Stimulated activated CD8-positive, alpha-beta memory T cell treated with anti-CD3 and anti-CD28 coated beads, Interleukin-4, amount 100 ng/mL, for 1 hour (primary cell): ENCODE measurements at places on chromosomes 12 and 14.

DNA sequence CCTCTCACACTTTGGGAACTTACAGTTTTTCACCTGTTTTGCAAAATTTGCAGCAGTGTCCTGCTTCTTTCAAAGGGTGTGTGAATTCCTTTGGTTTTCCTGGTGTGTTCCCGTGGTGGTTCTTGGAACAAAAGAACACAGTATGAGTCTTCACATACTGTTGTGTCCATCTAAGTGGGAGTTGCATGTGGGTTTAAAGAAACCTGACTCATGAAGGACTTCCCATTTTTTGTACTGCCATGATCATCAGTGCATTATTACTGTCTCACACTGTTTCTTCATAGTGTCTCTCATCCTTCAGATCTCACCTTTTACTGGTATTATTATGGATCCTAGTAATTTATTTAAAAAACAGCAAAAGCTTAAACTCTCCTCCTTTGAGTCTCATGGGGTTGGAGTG lies 3.8 kb upstream of the GZMH start:
- no peak for DNase-seq

DNA sequence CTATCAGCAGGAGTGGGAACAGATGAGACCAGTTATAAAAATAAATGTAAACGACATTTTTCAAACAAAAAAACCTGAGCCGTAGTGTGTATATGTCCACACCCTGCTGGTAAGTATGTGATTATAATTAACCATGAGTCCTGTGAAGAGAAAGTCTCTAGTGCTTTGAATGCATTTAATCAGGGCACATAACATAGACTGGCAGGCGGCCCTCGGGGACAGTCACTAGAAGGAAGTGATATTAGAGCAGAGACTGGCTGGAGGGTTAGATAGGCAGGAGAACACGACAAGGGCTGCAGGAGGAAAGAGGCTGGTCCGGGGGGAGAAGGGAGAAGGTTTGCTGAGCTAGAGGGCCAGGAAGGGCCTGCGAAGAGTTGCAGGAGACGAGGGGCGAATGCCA lies 23.8 kb upstream of the ELK3 start:
- DNase-seq: no peak

DNA sequence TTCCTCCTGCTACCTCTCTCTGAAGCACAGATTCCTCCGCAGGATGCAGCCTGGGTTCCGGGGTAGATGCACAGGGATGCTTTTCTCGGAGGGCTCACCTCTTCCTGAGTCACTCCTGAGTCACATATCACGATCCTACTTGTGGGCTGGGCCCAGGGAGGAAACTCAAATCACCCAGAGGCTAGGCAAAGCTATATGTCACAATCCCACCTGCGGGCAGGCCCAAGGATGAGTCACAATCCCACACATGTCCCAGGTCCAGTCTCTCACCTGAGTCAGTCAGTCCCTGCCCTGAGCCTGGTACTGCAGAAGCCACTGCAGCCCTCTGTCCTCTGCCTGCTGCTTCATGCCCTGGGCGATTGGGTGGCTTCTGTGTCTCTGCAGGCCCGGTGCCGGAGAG lies 149.0 kb upstream of the GSC start:
- no peak for DNase-seq

DNA sequence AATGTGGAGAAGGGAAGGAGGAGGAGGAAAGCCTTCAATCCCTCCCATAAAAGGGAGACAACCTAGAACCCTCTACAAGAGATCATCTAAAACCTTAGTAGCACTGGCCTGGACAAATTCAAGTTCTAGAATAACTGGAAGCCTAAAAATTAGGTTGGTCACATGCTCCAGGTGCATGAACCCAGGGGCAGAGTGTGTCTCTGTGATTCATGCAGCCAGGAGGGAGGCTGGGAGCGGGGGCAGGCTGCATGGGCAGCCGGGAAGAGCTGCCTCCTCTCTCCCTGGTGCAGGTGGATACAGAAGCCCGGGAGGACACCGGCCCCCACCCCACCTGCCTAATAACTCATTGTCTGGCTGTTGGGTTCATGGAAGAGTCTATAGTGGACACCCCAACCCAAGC lies 38.6 kb downstream of the CCDC85C start:
- no peak for DNase-seq

DNA sequence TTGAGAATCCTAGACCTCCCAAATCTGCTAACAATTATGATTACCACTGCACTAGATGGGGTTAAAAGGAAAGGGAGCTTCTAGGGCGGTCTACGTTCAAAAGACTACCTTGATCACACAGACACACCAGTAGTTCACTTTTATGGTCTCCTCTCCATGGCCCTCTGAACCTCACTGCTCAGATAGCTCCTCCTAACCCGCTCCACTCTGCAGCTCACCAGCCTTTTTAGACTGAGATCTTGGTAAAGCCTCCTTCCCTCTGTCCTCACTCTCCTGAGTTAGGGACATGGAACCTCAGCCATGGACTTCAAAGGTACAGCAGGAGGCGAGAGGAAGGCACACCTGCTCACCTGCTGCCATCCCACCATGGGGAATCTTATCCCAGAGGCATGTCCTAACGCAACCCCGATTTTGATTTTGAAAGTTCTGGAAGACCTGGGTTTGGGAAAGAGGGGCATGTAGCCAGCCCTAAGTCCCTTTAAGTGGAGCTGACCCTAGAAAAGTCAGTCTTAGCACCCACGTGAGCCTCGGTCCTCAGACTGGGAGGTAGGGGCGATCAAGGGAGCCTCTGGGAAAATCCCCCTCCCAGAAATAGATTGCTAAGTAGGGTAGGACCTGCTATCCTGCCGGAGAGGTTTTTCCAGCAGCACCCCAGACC lies 1.3 kb downstream of the ZNF219 start:
- DNase-seq: no peak

DNA sequence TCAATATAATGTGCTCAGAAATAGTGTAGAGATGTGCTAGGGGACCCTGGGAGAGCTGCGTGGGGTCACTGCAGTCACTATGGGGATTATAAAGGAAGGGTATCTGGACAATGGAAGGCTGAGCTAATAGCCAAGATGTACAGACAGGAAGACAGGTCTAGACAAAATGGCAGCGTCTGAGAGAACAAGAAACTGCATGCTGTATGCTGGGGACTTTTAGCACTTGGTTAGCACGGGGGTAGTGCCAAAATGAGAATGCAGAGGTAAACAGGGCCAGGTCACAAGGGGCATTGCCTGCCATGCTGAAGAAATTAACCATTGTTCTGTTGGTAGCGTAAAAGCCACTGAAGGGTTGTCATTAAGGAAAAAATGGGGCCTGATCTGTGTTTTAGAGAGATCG lies 308.2 kb downstream of the EMP1 start:
- no peak for DNase-seq

DNA sequence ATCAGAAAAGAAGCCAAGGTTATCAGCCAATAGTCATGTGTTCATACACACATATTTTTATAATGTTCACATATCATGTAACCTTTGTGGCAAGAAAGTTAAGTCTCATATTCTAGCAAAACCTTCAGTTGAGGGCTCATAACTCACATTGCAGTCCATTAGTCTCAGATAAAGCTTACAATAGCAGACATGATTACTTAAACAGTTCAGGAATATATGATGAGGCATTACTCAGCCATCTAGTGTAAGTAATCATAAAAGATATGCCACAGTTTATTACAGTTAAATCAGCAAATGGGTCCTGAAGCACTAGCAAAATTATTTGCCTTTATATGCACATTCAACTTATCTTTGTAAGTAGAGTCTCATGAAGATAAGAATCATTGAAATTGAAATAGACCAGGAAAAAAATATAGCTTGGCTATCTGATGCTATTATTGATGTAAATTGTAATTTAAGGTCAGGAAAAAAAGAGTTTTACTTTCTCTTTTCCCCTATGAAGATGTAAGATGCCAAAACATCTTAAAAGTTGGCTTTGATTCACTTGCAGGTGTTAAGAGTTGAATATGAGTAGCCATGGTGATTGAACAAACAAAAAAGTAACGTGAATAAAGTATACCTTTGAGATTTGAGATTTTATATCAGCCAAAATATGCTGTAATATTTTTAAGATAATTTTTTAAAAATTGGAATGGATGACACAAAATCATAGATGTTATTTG lies 537.0 kb downstream of the SLC6A15 start:
- DNase-seq: no peak

GRCh38 chr12:2291182-2291832 lies 238.5 kb downstream of the CACNA1C start:
- DNase-seq: no peak
